ENCODE measurements at places on chromosomes 13 and 19.

DNA sequence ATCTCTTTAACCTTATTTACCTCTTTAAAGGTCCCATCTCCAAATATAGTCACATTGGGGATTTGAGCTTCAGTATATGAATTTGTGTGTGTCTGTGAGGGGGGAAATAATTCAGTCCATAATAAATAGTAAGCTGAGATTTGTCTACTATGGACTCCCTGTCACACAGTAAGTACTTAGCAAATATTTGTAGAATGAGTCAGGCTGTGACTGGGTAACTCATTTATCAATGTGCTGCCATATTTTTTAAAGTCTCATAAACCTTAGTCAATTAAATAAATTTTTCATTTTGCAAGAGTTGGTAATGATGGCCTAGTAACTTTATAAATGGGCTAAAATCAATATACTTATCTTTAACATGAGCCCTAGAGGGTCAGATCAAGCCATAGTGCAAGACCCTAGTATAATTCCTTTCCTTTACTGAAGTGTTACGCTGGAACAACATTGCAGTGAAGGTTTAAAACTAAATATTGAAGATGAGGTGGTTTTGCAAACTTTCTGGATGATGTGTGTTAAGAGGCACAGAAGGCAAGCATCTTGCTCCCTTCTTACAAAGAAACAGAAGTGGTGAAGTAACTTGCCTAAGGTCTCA, 305.1 kb downstream of the KCNRG start:
- no peak for DNase-seq

- DNase-seq = no peak
These were observed 6.6 kb upstream of the DHDH start for GRCh38 chr19:48926909-48927308.

DNA sequence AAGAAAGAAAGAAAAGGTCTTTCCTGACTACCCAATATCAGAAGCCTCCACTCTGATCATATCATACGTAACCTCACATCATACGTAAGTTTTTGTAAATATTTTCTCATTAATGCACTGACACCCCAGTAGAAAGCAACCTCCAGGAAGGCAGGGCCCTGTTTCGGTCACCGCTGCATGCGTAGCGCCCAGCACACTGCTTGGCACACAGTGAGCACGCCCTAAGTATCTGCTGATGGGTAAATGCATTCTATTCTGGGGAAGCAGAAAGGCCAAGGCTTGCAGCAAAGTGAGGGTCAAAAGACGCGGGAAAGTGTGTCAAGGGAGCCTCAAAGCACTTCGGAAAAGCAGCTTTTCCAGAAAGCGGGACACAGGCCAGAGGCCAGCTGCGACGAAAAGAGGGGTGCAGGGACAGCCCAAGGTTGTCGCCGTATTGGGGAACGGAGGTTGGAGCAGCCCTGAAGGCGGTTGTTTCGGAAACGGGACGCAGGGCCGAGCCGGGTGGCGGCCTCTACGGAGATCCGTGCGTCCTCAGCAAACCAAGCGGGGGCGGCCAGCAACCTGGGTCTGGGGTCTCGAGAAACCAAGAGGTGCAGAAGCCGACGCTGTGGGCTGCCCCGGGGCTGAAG, 463 bp downstream of the SUGP1 start:
- no peak for DNase-seq

GRCh38 chr13:64420181-64420580, 2810.0 kb downstream of the PCDH9 start:
- DNase-seq = no peak

- no peak for DNase-seq
These were observed 20.8 kb upstream of the ZNF835 start for GRCh38 chr19:56692206-56692895.

GRCh38 chr13:45215392-45216077, 14.7 kb upstream of the KCTD4 start:
- no peak for DNase-seq

DNA sequence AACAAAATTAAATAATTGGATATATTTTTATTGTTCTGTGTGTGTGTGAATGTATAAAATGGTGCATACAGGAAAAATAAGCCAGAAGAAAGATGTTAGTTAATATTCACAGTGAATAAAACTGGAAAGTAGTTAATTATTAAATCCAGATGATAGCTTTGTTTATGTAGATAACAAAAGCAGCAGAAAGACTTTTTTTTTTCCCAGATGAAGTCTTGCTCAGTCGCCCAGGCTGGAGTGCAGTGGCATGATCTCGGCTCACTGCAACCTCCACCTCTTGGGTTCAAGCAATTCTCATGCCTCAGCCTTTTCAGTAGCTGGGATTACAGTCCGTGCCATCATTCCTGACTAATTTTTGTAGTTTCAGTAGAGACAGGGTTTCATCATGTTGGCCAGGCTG, 140.1 kb downstream of the ZNF486 start:
- DNase-seq = no peak

GRCh38 chr13:28747851-28748250, 29.1 kb upstream of the SLC46A3 start:
- DNase-seq = no peak

- no peak for DNase-seq
These were observed 35.1 kb downstream of the LCP1 start for GRCh38 chr13:46146898-46147297.

DNA sequence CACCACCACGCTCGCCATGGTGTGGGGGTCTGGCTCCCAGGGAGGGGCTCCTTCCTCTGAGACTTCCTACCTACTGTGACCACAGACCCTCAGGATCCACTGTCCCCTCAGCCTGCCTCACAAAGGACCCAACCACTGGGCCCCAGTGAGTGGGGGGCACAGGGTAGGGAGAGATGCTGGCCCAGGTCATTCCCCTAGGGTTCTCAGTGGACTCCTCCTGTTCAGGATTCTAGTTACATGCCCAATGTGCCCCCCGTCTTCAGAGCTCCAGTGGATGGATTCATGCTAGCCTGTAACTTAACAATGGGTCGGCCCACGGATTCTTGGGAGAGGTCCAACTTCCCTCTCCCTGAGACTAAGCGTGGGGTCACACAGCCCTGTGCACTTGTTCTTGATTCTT, at the start of gene TSKS:
Gene TSKS, minus strand, starts transcription at position 77 of the 400 bp plus-strand sequence. Its CDS starts 59 bp downstream, at position 18.
- no peak for DNase-seq

DNA sequence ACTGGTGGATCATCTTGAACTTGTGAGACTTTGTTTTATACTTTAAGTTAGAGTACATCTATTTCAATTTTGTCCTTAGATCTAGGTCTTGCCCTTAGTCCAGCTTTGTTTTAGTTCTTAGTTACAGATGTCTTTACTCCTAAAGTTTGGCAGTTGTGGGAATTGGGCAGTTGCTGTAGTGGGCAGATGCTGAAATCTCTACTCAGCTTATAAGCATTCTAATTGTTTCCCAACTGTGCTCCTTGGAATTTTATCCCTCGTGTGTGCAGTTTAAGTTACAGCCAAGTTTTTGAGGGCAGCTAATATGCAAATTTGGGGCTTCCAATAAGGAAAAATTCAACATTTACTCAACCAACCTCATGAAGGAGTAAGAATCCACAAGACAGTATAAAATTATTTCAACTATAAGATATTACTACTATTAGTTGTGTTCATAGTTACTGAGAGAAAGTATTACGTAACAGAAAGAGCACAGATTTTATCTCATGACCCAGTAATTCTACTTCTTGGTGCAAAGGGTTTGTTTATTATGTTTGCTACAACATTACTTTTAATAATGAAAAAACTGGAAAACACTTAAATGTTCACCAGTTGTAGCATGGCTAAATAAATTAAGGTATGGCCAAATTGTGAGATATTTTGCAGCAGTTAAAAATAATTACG, 32.9 kb downstream of the CCDC122 start:
- DNase-seq = no peak

DNA sequence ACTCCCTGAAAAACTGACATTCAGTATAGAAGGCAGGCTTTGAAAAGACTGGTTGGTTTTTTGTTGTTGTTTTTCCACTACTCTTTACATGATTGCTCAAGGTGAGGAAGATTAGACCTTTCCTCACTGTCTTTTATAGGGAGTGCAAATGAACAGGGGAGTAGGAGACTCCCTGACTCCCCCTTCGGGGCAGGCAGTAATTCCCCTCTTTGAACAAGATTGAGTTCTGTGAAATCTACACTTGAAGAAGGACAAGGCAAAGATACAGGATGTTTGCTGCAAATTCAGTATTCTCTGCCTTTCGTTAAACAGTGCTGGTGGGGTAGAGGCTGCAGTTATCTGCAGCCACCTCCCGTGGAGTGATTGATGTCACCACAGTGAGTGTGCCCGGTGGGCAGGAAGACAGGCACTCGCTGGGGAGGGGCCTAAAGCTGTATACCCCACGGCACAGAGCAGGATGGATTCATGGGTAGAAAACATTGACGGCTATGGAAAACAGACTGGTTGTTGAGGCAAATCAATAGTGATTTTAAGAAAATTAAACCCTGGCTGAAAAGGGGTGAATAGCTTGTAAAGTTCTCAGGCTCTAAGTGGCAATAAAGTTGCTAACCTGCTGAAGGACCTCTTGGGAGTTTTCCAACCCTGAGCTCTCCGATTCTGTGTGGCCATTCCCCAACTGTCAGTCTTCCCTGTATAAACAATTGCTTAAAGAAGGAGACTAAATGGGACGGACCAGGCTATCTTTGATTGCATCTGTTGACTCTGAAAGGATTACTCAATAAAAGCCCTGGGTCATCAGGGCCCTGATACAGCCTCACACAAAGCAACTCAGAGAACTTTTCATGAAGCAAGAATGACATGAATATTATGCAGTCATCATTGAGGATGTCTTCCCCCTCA, 308.3 kb downstream of the TBC1D4 start:
- no peak for DNase-seq

DNA sequence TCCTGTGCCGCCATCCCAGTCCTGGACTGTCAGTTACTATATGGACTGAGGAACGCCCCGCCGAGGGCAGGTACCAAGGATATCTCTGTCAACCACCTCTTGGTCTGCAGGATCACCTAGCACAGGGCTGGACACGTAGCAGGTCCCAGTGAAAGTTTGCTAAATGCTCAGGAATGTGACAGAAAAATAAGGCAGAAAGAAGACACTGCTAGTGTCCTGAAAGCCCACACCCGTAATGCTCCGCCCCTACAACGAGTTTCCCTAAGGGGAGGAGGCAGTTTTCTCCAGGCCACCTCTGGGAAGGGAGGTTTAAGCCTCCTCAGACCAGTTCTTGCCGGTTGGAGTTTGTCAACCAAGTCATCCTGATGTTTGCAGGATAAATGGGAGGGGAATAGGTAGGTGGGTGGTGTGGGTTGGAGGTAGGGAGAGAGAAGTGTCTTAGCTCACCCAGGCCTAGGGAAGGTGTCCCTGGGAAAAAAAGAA, 1.7 kb upstream of the SERTAD3 start:
- no peak for DNase-seq

- no peak for DNase-seq
These were observed 309.8 kb downstream of the DNAJC15 start for GRCh38 chr13:43333176-43333575.

DNA sequence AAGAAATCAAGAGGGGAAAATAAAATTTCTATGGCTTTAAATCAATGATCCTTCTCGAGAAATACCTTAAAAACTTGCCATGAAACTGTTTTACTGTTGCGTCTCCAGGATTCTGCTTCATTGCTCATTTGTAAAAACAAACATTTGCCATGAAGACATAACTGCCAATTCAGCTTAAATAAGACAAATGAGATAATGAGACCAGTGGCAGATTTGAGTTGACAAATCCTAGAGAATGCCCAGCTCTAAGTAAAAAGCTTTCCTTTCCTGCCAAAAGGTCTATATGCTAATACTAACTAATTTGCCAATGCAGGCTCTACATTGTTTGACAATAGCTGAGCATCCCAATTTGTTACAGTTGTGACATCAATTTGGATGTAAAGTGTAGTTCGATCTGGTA, 400.5 kb upstream of the PCDH9 start:
- DNase-seq = no peak

- DNase-seq = no peak
These were observed 5.8 kb downstream of the SLC39A3 start for GRCh38 chr19:2733930-2734588.

DNA sequence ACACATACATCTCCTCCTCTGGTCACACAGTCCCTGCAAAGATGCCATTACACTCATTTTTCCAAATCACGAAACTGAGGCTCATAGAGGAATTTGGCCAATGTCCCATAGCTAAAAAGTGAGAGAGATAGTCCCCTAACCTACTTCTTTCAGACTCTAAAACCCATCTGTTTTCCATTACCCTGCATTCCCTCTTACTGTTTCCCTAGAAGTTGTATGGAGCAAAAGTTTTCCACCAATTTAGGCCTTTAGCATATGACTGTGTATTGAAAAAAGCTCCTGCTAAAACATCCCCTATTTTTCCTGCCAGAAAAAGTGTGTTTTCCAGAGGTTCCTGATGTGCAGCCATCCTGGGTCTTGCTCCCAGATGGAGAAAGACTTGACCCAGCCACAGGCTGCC, 16.3 kb downstream of the SERP2 start:
- no peak for DNase-seq

GRCh38 chr13:61466280-61466679, 50.6 kb upstream of the PCDH20 start:
- DNase-seq = no peak

DNA sequence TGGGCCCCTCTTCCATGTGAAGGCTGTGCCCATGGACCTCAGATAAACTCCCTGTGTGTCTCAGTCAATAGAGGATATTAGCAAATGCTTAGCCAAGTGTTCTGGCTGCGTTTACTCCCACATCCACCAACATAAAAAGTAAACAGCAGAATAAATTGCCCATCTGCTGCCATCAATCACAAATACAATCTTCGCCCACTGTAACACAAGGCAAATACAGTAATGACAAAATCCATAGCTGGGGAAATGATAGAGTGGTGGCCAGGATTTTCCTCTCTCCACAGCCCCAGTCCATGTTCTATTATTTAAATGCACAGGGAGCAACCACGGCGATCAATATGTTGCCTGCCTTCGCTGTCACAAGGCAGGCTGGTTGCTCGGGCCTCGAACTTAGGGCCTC, 376.5 kb downstream of the UQCRFS1 start:
- no peak for DNase-seq

DNA sequence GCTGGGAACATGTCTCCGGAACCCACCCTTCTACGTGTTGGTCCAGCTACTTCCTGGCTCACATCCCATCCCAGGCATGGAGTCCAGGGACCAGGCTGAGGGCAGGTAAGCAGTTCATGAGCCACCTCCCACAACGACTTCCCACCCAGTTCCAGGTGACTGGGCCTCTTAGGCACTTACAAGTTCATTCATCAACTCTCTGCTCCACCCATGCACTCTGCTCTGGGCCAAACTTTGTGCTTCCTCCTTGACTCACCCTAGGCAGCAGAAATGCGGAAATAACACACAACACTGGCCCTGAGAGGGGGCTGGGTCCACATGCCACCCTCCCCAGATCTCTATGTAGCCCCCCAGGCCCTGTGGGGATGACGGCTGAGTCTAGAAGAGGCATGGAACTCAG, 20.5 kb downstream of the IQCN start:
- DNase-seq = no peak
